ENCODE measurements at places on chromosomes 6 and 20. TPM values are rescaled to one million over a fixed set of nuclear protein-coding genes. Genes with fewer than 3 reads are reported as not detected.

The SRMS gene
- not detected for total RNA-seq

The SAPCD1 gene
- total RNA-seq = not detected

- peaks cover 3% of the 10 kb centered on the region for H3K4me1 ChIP-seq
- no peak overlapping the region for H3K27ac ChIP-seq
Measured at GRCh38 chr6:167705211-167705750, 121.4 kb upstream of the AFDN start.

DNA sequence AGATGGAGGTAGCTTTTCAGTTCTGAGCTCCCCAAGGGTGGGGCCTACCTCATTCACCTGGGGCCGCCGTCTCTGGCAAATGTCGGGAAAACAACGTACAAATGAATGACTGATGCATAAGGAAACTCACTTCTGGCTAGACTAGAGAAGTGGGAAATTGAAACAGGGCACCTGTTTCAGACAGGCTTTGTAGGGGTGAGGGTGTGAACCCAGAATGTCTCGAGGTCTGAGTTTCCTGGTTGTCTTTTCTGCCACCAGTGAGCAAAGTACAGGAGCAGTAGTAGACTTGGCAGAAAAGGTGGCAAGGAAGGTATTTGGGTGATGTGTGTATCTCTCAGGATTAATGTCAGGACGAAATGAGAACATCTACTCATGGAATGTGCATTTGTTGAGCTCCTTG, 308.5 kb downstream of the CLIC5 start:
- H3K36me3 ChIP-seq = no peaks in the 10 kb centered on the region
- no peaks in the 10 kb centered on the region for H3K4me1 ChIP-seq
- DNase-seq = peak; percentile 54
- no peaks in the 10 kb centered on the region for H3K27me3 ChIP-seq
- no peak overlapping the region for H3K4me3 ChIP-seq
- H3K27ac ChIP-seq = no peak overlapping the region

The TAGAP gene
- total RNA-seq = 8.1 TPM

- no peak for DNase-seq
- no peak overlapping the region for H3K4me3 ChIP-seq
- H3K27me3 ChIP-seq = no peaks in the 10 kb centered on the region
- no peaks in the 10 kb centered on the region for H3K36me3 ChIP-seq
Measured at GRCh38 chr6:132959639-132960326, 145.4 kb downstream of the RPS12 start.

DNA sequence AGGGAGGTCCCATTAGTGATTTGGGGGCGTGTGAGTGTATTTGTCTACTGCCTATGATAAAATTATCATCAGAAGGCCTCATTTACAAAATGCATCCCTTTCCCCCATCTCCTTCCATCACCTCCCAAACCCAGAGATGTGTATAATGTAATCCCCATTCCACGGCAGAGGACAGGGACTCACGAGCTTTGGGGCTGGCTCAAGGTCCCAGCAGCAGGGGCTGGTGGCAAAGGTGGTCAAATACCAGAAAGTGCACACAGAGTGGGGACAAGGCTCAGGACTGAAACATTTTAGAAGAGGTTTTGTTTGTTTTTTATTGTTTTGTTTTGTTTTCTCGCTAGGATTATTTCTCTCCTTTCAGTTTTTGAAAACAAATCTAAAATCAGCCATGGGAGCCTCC, 68.5 kb upstream of the TOP1 start:
- H3K4me1 ChIP-seq = peaks cover 6% of the 10 kb centered on the region
- no peak overlapping the region for H3K27ac ChIP-seq
- peak; percentile 14 for DNase-seq
- H3K36me3 ChIP-seq = no peaks in the 10 kb centered on the region

The CBLN4 gene
- total RNA-seq = not detected

GRCh38 chr6:31592396-31592771, 422 bp downstream of the NCR3 start:
- no peaks in the 10 kb centered on the region for H3K27me3 ChIP-seq
- no peak overlapping the region for H3K4me3 ChIP-seq
- no peak for DNase-seq
- no peaks in the 10 kb centered on the region for H3K36me3 ChIP-seq

The NNAT gene
- 8.3 TPM for total RNA-seq

The TBPL1 gene
- total RNA-seq = 17.7 TPM

DNA sequence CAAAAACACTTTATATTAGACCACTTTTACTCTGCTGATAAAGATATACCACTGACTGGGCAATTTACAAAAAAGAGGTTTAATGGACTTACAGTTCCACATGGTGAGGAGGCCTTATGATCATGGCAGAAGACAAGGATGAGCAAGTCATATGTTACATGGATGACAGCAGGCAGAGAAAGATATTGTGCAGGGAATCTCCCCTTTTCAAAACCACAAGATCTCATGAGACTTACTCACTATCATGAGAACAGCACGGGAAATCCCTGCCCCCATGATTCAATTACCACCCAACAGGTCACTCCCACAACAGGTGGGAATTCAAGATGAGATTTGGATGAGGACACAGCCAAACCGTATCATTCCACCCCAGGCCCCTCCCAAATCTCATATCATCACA, 1383.8 kb upstream of the MAP3K7 start:
- H3K27ac ChIP-seq = no peak overlapping the region
- no peak for DNase-seq
- no peaks in the 10 kb centered on the region for H3K27me3 ChIP-seq
- H3K4me1 ChIP-seq = no peaks in the 10 kb centered on the region

DNA sequence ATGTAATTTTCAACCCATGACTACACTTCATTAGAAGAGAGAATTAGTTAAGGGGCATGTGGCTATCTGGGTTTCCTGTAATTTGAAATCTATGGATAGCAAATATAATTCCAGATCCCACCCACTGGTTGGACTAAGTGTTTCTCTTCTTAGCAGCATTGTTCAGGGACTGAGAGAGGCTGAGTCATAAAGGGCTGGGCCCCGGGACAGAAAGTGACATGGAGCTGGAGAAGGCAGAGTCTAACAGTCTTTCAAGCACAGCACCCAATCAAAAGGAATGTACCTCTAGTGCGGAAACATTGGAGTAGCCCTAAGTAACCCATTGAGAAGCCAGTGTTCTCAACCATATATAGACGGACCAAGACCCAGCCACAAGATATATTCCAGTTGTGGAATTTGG, 363.9 kb downstream of the DHX35 start:
- H3K4me1 ChIP-seq = no peaks in the 10 kb centered on the region
- no peak for DNase-seq
- H3K36me3 ChIP-seq = no peaks in the 10 kb centered on the region
- no peaks in the 10 kb centered on the region for H3K27me3 ChIP-seq
- H3K27ac ChIP-seq = no peak overlapping the region

GRCh38 chr6:156988276-156989158, 211.3 kb downstream of the ARID1B start:
- no peak overlapping the region for H3K27ac ChIP-seq
- H3K4me3 ChIP-seq = no peak overlapping the region

- H3K36me3 ChIP-seq = no peaks in the 10 kb centered on the region
- H3K27me3 ChIP-seq = no peaks in the 10 kb centered on the region
- H3K4me1 ChIP-seq = peaks cover 4% of the 10 kb centered on the region
- H3K4me3 ChIP-seq = no peak overlapping the region
- no peak for DNase-seq
- no peak overlapping the region for H3K27ac ChIP-seq
Measured at GRCh38 chr20:24916412-24916811, 32.7 kb upstream of the CST7 start.

The MAFB gene
- 80.5 TPM for total RNA-seq

The SCGN gene
- total RNA-seq = not detected

- peaks cover 13% of the 10 kb centered on the region for H3K4me1 ChIP-seq
- no peaks in the 10 kb centered on the region for H3K36me3 ChIP-seq
- H3K27me3 ChIP-seq = no peaks in the 10 kb centered on the region
- DNase-seq = no peak
Measured at GRCh38 chr20:25295386-25296093, 47.7 kb downstream of the PYGB start.

DNA sequence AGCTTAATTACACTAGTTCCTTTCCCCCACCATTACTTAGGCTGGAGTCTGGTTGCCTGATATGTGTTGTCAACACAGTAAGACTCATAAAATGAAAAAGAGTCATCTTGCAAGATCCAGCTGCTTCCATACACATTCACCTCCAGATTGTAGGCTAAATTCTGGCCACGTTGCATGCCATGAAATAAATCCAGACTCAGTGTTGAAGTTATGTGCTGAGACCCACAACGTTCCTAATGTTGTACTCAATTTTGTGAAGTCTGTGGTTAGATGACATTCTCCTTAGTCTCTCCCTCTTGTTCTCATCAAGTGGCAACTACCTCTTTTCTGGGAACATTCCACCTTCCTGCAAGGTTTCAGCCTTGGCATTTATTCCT, 212.3 kb downstream of the LMBRD1 start:
- no peak for DNase-seq
- no peak overlapping the region for H3K27ac ChIP-seq
- no peaks in the 10 kb centered on the region for H3K27me3 ChIP-seq
- no peaks in the 10 kb centered on the region for H3K4me1 ChIP-seq
- H3K4me3 ChIP-seq = no peak overlapping the region
- H3K36me3 ChIP-seq = no peaks in the 10 kb centered on the region

- no peak overlapping the region for H3K4me3 ChIP-seq
- no peak for DNase-seq
- H3K36me3 ChIP-seq = no peaks in the 10 kb centered on the region
- H3K4me1 ChIP-seq = no peaks in the 10 kb centered on the region
- no peaks in the 10 kb centered on the region for H3K27me3 ChIP-seq
Measured at GRCh38 chr6:142446576-142446975, 144.8 kb downstream of the ADGRG6 start.

GRCh38 chr6:135575629-135576028, 78.1 kb upstream of the AHI1 start:
- no peak overlapping the region for H3K27ac ChIP-seq
- no peaks in the 10 kb centered on the region for H3K36me3 ChIP-seq
- DNase-seq = no peak
- H3K4me3 ChIP-seq = no peak overlapping the region

The CGA gene
- total RNA-seq = not detected

GRCh38 chr6:52261229-52261628, 16.9 kb upstream of the IL17F start:
- no peaks in the 10 kb centered on the region for H3K27me3 ChIP-seq
- H3K4me1 ChIP-seq = no peaks in the 10 kb centered on the region
- no peak for DNase-seq
- no peak overlapping the region for H3K4me3 ChIP-seq
